Substantia nigra (tissue), 51 donors: ENCODE measurements at places on chromosomes 2 and 18.
A peak's percentile ranks its signal among the peaks of the same experiment; 100 is the strongest.

DNA sequence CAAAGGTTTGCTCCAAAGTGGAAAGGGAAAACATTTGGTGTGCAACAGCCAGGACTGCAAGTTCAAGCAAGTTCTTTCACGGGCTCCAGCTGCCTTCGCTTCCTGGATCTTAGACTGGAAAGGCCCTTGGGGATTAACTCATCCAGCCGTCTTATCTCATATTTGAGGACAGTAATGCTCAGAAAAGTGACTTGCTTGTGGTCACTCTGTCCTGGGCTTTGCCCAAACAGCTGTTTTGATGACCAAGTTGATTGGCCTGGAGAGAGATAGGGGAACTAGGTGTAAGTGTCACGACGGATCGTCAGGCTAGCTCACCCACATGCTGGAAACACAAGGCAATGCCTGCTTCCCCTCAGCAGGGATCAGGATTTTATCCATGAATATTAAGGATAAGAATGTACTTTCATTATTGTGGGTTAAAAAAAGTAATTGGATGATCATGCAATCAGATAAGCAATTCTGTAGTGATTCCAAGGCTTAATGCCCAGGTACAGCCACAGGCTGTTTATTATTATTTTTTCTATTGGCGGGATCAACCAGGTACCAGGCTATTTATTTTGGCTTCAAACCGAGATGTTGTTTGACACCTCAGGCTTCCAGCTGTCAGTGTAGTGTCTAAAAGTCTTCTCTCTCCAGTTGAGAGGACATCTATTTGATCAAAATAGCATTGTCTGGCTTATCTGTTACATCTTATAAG lies 162.5 kb upstream of the EPAS1 start:
- DNase-seq, result no peak

GRCh38 chr2:198098918-198099317 lies 294.5 kb downstream of the PLCL1 start:
- peak; percentile 34 for DNase-seq

DNA sequence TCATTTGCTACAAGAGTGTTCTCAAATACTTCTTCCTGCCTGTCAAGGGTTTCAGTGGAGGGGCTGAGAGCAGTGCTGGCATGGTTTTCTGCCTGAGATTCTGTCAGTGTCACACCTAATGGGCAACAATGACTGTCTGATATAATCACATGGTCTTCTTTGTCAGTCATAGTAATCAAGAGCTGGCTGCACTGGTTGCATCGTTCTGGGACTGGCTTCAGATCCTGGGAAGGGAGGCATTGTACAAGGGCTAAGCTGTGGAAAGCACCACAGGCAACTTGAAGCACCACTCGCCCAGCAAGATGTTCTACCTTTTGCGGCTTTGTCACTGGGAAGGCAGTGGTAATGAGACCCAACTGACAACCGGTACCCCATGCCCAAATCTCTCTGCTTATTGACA lies 19.6 kb downstream of the ALS2 start:
- no peak for DNase-seq

DNA sequence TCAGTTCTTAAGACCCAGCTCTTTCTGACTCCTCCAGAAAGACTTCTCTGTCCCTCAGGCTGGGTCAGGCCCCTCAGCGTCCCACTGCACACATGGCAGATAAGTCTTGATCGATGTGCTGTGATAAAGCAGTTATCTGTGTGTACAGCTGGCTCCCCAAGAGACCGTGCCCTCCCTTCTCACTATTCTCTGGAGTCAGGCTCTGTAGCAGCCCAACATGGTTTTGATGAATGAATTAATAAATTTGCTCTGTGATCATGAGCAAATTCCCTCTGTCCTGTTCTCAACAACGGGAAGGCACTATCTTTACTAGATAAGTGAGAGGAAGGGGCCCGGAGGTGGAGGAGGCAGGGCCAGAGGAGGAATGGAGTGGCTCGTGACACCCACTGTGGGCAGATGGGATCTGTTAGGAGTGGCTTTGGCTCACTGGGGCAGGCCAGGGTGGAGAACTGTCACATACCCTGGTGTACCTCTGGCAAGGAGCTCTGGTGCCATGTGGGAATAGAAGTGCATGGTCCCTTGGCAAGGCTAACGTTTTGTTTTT lies 48.3 kb downstream of the ZFP36L2 start:
- no peak for DNase-seq

DNA sequence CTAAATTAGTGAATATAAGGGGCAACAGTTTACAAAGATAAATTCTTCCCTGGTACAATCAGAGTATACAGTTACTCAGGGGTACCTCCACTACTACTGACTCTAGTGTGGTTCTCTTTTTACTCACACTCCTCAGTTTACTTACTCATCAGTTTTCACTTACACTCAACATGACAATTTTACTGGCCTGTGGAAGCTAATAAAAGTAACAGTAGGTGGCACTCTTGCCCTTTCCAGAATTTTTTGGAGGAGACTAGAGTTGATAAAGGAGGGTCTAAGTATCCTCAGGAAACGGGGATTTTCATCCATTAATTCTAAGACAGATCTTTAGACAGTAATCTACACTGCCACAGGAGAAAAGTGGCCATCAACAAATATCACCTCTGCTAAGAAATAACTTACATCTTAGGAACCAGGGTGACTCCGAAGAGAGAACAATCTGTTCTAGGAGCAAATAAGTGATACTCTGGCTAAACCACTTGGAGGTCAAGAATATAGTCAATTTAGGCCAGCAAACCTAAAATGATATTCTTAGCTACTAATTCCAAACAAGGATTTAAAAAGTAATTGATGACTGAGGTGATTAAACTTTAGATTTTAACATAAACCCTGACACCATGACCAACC lies 61.3 kb downstream of the ATL2 start:
- DNase-seq, result no peak

DNA sequence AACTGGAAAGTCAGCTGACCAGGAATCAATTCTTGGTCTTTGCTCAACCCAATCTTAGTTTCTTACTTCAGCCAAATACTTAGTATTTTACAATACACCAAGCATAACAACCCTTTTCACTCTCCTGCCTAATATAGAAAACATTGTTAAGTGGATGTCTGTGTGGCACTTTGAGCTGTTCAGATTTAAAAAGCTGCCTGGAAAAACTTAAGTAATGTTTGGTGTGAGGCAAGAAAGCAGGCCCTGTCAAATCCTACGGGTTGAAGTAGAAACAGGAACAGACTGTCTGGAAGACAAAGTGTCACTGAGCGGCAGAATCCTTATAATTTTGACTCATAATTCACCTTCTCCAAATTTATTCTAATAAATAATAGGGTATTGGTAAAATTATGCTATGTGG lies 37.1 kb upstream of the FRZB start:
- DNase-seq, result no peak

DNA sequence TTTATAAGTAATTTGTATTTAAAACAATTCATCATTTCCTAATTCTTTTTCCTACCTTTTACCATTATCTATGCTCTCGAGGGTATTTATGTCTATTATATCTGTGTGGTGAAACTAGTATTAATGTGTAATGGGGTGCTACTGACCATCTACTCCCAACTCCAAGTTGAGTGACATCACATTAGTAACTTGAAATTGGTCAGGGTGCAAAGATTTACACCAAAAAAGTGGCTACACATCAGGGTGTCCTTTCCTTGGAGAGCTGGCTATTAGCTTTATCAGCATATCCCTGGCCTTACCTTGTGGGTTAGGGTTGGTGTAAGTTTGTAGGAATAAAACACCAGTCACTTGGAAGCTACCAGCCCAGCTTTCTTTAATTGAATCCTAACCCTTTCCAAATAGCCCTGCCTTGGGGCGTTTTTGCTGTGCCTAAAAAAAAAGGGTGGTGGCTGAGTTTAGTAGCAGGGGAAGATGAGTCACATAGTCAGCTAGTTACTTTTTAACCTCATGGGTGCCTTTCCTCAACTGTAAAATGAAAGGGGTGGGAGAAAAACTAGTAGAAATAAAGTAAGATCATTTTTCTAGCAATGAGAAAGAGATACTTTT lies 14.0 kb downstream of the ANXA4 start:
- no peak for DNase-seq

DNA sequence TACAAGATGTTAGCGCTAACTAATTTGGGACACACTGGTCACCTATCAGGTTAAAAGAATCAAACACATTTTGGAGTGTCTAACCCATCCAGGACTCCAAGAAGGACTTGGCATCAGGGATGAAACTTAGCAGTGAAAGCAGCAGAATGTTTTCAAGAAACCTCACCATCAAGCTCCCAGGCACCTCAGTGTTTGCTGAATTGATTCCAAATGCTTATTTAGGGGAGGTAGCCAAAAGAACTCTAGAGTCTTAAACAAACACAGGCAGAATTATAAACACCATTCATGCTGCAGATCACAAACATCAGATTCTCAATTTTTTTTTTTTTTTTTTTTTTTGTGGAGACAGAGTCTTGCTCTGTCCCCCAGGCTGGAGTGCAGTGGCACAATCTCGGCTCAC lies 122.8 kb upstream of the UXS1 start:
- no peak for DNase-seq

GRCh38 chr2:42921147-42921520 lies 128.8 kb upstream of the HAAO start:
- no peak for DNase-seq

- no peak for DNase-seq
These were observed 88.4 kb downstream of the BCL2L11 start for GRCh38 chr2:111209045-111209514.

DNA sequence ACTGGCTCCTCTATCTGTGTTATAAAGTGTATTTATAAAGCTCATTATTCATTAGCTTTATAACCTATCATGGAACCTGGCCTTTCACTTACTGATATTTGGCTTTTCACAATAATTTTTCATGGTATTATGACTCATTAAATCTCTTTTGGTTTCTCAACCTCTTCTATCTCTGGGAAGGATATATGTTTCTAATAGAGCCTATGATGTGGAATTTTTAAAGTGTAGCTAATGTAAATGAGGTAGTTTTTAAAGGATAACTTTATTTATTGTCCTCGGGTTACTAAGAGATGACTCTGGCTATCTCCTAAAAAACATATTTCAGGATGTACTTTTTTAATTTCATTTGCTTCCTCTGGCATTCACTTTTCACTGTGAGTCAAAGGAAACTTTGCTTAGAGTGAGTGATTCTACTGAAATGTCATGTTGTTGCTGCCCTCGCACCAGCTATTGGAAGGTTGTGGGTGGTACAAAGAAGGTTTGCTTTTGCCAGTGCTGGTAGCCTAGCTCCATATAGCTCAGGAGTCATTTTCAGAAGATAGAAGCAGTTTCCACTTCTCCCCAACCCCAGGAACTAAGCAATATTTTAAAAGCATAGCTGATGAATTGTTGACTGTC lies 85.2 kb upstream of the RPE start:
- no peak for DNase-seq

- no peak for DNase-seq
These were observed 529.1 kb upstream of the MEX3C start for GRCh38 chr18:51726614-51727013.

DNA sequence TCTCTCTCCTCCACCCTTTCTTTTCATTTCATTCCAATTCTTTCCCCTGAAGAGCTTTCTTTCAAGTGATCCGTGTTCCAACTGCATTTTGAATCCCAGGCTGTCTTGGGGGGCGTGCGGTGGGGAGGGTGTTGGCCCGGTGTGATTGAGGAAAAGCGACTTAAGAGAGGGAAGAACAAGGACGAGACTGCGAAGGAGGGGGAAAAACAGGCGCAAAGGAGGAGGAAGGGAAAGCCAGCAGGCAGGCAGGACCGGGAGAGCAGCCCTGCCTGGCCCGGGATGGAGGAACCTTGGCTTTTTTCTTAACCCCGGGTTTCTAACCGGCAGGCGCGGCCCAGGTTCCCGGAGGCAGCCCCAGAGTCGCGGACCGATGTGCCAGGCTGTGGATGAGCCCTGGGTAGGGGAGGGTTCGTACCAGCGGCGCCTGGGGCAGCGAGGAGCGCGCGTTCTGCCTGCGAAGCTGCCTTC lies 1.3 kb downstream of the ADCYAP1 start:
- no peak for DNase-seq

DNA sequence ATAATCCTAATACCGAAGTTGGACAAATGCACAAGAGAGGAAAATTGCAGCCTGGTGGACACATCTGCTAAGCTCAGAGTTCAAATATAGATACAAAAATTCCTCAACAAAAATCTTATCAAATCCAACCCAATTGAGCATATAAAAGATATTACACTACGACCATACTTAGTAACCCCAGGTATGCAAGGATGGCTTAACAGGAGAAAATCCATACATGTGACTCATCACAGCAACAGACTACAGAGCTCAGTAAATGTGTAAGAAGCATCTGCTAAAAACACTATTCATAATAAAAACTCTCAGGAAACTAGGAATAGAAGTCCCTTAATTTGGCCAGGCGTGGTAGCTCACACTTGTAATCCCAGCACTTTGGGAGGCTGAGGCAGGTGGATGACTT lies 28.3 kb downstream of the HS6ST1 start:
- no peak for DNase-seq

DNA sequence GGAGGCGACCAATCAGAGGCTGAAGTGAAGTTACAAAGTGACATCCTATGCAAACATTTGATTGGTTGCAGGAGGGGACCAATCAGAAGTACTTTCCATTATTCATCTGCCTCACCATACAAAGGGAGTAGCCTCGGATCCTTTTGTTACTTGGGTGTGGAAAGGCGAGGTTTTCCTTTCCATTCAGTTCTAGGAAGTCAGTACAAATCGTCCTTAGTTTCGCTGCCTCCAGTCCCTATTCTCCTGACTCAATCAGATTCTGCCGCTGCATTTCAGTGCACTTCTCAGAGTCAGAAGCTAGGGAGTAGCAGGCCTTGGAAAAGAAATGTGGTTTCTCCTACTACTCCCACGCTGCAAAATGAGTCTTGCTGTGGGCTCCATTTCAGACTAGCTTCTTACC lies 149.4 kb downstream of the DTNA start:
- DNase-seq, result no peak

DNA sequence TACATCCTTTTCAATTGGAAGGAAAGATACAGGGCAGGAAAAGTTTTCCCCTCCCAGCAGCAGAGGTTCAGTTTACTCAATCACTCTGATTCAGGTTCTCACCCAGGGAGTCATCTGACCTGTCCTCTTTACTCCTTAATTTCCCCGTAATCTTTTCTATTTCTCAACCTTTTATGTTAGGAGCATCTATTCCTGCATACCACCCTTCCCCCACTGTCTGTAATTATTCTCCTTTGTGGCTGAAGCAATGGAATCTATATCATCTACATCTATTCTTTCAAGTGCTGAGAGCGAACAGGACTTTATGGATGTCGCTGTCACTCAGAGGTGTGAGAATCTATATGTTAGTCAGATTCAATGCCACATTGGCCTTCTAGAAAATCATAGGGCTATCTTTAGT lies 175.2 kb downstream of the NOL4 start:
- no peak for DNase-seq

GRCh38 chr2:43611987-43612894 lies 16.4 kb upstream of the THADA start:
- DNase-seq, result peak; percentile 32

DNA sequence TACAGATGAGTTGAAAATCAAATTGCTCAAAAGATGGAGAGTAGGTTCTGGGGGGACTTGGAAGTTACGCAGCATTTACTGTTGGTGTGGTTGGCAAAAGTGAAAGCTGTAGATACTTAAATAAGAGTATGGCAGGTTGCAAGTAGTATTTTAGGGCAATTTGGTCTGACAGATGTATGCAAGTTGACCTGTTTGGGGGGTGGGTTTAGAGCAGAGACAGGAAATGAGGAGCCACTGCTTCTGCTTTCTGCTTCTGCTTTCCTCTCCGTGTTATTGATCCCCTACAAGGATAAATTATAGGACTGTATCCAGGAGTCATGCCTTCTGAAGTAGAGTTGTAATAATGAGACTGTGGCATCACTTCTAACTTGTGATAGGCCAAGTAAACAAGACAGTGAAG lies 71.2 kb downstream of the EPAS1 start:
- no peak for DNase-seq
